Stimulated activated CD4-positive, alpha-beta T cell treated with anti-CD3 and anti-CD28 coated beads, Interleukin-4, amount 100 ng/mL, for 4 hours (primary cell): ENCODE measurements at places on chromosomes 3 and 15.

GRCh38 chr3:107416138-107416537 is 38.9 kb downstream of the CCDC54 start:
- DNase-seq, result no peak

DNA sequence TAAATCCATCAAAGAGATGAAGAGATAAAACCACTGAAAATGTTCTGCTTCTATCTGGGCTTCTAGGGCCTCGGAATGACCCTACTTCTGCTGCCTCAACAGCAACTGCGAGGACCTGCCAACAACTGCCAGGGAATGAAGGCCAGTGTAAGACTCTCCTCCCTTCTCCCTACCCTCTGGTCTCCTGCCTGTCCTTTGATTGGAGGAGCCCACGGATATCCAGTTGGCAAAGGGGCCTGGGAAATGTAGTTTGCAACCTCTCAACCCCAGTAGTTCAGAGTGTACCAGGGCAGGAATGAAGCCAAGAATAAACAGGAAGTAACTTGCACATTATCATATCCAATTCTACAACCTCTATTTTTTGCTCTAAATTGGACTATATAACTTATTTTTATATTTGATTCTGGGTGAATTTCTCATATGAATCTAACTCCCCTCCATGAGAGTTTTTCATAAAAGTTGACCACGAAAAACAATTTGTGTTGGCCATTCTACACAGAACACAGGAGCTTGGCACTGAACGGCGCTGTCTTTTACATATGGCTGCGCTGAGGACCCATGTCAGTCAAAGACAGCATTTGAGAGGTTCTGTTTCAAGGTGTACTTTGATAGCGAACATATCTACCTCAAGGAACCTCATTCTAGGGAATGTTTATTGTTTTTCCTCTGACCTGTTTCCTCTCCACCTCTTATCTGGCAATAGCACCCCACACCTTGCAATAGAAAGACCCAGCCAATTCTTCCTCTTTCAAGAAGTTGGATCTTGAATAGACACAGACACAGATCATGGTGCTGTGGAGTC is 91.1 kb upstream of the RNF7 start:
- no peak for DNase-seq

DNA sequence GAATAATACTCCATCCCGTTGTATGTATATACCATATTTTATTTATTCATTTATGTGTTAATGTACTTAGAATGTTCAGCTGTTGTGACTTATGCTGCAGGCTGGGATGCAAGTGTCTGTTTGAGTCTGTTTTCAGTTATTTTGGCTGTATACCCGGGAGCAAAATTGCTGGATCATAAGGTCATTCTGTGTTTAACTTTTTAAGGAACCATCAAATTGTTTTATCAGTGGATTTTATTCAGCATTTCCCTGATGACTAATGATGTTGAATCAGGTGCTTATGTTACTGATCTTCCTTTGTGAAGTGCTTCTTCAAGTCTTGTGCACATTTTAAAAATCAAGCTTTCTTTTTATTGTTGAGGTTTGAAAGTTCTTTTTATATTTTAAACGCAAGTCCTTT is 118.1 kb downstream of the SLC25A26 start:
- DNase-seq, result no peak

DNA sequence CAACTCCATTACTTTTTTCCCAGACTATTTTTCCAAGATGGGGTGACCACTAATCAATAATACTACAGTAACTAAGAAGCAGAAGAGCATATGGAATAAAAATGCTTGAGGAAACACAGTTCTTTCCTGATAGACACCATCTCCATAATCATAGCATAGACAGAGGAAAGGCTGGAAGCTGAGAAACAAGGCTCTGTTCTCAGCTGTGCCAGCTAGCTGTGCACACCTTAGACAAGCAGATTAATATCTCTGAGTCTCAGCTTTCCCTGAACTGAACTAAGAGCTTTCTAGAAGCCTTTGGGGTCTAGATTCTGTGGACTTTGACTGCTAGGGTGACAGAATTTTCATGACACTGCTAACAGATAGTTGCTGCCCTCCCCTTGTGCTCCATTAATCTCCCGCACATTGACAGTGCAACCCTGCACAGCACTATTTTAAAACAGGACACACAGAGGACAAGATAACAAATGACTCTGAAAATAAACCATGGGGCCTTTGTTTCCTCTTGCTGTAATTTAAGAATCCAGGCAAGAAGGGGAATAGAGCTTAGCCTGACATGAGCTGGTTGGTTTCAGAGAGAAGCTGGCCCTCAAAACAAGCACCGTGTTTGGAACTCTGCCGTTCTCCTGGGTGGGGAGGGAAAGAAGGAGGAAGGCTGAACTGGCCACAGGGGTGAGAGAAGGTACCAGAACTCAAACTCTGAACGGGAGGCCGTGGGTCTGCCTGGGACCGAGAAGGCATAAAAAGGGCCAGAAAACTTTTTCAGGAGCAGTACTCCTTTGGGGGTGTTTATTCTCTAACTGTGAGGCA is 67.4 kb downstream of the ATP13A5 start:
- no peak for DNase-seq

DNA sequence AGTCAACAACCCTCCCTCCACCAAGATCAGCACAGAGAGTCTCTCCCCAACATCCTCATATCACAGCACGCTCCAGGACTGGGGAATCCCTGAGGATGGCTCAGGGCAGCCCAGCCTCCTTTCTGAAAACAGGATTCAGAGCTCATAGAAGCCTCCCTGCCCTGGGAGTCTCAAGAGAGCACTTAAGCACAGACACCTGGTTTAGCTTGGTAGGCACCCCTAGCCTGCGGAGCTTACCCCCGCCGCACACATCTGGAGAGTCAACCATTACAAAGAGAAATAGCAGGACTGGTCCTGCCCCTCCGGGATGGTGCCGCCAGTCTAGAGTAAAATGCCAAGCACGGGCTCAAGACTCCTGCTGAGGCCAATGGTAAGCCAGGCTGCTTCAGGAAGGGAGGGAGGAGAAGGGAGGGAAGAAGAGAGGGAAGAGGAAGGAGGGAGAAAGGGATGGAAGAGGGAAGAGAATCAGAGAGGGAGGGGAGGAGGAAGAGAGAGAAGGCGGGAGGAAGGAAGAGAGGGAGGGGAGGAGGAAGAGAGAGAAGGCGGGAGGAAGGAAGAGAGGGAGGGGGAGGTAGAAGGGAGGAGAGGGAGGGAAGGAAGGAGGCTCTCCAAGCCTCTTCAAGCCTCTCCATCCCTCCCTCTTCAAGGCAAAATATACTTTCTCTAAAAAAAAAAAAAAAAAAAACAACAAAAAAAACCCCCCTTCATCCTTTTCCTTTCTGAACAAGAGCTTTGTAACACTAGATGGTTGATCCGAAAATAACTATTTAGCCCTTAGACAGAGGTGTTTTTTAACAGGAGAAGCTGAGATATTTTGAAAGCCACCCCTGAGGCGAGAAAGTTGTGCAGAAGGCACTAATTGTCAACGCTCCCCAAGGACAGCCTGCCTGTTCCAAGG is 278.6 kb upstream of the TLE3 start:
- DNase-seq, result no peak
